ENCODE measurements at places on chromosomes 12 and 14. TPM values are rescaled to one million over a fixed set of nuclear protein-coding genes. Genes with fewer than 3 reads are reported as not detected.

Gene SLC25A21
- not detected for polyA plus RNA-seq

Gene ST8SIA1
- 6.9 TPM for polyA plus RNA-seq

Gene C2CD5
- 23.5 TPM for polyA plus RNA-seq

Gene MIPOL1
- 0.57 TPM for polyA plus RNA-seq

Gene MYF5
- not detected for polyA plus RNA-seq

Gene SRRM4
- polyA plus RNA-seq = not detected
